ENCODE measurements at places on chromosomes 3 and 15.

DNA sequence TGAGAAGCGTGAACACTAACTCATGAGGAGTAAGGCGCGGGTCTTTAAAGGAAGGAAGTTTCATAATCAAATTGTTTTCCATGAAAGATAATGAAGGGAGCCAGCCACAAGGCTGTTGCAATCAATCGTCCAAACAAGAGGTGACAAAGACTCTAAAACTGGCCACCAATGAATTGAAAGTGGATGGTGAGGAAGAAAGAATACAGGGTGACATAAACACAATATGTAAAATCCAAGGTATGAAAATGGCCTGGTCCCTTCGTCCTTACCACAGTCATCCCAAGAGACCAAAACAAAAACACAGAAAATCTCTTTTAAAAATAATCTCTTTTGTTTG is 12.0 kb downstream of the CD86 start:
- peak; percentile 96 for DNase-seq

DNA sequence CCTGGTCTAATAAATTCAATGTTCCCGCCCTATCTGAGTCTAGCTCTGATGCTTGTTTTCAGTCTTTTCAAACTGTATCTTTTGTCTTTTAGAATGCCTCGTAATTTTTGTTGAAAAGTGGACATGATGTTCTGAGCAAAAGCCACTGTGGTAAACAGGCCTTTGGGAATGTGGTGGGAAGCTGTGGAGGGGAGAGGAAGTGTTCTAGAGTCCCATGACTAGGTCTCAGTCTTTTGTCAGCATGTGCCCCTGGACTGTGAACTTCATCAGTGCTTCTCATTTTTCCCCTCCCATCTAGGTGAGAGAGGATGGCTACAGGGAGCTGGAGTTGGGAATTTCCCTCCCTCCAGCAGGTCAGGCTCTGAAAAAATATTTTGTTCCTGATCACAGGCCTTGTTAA is 33.7 kb downstream of the SUSD5 start:
- DNase-seq, result no peak

DNA sequence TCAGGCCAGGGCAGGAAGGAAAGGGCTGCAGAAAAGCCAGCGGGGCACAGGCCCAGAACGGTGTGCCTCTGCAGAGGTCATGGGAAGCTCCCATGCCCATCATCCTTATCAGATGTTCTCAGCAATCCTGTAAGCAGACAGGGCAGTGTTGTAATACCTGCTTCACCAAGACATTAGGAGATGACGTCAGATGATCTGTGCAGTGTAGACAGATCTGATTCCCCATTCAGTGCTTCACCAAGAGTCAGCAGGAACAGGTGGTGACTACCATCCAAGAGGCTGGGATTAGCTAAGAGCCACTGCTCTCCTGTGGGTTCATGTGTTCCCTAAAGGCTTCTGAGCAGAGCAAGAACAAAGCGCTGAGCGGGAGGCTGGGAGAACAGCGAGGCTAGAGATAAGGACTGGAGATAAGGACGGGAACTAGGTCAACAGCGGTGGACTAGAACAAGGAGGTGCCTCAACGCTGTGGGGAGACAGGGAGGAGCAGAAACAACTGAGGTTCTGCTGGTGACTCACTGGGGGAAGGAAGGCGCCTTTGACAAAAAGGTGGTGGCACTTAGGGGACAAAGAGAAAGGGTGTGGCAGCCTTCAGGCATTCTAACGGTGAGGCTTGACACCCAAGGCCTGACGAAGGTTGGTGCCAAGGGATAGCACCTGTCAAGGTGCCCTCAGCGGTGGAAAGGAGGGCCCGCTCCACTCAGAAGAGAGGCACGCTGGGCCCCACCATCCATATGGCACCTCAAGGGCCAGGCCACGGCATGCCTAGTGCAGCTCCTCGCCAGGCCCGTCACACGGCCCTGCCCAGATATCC is 28.4 kb downstream of the CCDC12 start:
- no peak for DNase-seq

- peak; percentile 64 for DNase-seq
Observed at GRCh38 chr3:150227839-150228238, 180.3 kb upstream of the TSC22D2 start.

GRCh38 chr15:63870487-63871209 is 36.9 kb upstream of the HERC1 start:
- DNase-seq, result peak; percentile 7

DNA sequence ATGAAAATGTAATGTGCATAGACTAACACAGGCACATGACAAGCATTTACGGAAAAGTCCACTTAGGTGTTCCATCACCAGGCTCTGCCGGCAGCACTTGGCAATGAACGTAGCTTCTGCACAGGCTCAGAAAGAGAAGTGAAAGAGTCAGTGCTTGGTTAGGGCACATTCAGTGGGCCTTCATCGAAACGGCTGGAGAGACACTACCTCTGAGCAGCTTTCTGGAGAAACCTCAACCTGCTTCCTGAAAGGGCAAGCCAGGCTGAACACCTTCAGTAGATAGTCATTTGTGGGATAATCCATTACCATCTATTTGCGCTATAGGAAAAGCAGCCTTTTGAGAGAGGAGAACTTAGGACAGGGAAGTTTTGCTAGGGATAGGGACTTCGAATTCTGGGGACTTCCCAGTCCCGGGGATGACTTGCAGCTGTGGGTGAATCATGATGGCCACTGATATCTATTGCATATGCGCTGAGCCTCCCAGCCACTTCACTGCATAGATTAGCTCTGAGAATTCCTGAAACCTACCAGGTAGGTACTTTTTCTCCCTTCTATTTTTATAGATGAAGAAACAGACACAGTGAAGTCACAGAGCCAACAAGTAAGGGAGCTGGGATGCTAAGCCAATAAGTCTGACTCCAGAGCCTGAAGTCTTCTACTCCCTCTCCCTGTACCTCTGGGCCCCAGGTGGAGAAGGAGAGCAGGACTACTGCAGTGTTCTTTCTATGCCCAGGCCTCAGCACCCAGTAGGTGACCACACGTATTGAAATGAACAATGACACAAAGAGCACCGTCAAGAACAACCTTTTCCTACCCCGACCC is 4.2 kb upstream of the SH2D7 start:
- DNase-seq, result no peak

- no peak for DNase-seq
Observed at GRCh38 chr3:193008654-193009053, 91.0 kb upstream of the MB21D2 start.

GRCh38 chr15:75551091-75551490 is 28.0 kb downstream of the PTPN9 start:
- DNase-seq, result peak; percentile 61

DNA sequence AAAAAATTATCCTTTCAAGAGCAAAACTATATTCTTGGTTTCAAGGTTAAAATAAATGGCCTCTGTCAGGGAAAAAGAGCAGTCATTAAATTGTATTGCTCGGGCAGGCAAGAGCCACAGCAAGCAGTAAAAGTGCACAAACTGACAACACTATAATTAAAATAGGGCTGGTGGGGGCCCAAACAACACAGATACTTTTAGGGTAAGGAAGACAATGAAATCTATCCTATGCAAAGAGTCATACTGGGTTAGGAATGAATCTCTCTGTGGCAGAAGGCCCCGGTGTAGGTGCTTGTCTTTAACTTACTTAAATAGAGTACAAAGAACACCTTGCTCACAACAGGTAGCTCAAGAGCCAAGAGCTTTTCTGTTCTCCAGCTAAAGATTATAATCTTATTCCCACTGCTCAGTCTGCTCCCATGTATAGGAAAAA is 94.7 kb downstream of the DLG1 start:
- DNase-seq, result no peak
